ENCODE measurements at places on chromosomes 6 and 20.

DNA sequence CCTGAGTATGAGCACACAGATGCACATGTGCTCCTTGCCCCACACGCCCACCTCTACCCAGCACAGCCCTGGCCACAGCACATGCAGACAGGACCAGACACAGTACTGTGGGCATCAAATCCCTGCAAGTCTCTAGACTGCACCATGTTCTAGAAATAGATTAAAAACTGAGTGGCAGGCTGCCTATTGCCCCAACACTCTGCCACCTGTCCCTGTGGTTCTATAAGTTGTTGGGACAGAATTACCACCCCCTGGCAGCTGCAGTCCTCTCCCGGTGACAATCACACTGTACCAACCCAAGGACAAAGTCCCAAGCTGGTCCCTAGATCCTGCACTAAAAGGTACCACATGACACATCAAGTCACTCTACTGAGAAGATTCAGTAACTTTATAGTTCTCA is 70.2 kb downstream of the B3GAT2 start:
- DNase-seq: no peak

DNA sequence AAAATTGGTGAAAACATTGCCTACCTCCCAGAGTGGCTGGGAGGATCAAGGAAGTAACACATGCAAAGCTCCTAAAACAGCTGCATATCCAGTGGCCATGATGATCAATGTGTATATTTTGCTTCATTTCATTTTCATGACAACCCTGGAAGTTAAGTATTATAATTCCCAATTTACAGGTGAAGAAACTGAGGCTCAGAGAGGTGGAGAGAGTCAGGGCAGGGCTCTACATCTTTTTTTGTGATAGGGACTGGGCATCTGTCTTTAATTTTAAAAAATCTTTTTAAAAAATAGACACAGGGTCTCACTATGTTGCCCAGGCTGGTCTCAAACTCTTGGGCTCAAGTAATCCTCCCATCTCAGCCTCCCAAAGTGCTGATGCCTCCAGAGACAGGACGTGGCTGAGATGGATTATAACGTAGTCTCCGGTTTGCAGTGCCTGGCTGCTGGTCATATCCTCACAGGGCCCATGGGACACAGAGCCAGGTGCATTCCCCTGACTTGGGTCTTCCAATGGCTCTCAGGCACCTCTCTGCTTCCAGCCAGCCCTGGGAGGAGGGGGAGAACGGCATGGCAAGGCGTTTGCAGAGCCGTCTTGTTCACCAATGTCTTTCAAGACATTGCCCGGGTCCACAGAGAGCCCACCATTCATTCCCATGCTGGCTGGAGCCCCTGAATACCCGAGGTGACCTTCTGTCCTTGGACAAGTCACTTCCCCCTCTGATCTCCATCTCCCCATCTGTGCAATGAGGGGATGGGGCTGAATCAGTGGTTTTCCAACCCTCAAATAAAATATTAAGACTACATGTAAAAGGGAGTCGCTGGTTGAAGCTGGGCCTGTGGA is 38.3 kb downstream of the HNF4A start:
- DNase-seq: no peak

GRCh38 chr6:31114970-31115849 is 610 bp downstream of the PSORS1C1 start:
- peak; percentile 13 for DNase-seq

- no peak for DNase-seq
Observed at GRCh38 chr6:119834418-119834817, 484.9 kb upstream of the MAN1A1 start.

GRCh38 chr6:16472349-16473069 is 234.1 kb downstream of the GMPR start:
- DNase-seq: no peak

DNA sequence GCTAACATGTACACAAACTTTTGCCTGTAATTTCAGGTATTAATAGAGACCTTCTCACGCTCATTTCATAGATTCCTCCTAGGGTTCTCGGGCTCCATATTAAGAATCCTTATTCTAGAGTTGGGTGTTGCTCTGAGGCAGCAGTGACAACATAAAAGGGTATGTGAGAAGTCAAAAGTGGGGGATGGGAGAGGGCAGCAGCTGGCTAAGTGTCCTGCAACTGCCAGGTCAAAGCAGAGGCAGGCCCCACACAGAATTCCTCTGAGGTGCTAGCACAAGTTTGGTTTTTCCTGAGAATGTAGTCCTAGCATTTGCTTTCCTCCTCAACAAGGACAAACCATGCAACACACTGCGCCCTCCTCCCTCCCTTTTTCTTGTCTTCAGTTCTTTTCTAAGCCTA is 4.6 kb downstream of the NSFL1C start:
- no peak for DNase-seq

- no peak for DNase-seq
Observed at GRCh38 chr6:13985663-13986325, 61.0 kb downstream of the RNF182 start.

DNA sequence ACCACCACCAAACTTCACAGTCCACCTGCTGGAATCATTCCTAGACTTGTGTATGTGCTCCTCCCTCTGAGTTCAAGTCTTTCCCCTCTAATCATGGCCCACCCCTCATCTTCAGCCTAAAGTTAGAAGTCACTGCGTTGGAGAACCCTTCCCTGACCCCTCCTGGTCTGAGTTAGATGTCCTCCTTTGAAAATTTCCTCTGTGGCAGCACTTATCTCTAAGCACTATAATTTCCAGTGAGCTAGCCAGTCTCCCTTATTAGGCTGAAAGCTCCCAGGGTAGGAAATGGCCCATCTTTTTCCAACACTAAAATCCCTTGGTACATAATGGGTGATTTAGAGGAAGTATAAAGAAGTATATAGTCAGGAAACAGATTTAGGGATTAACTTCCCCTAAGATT is 63.2 kb downstream of the SESN1 start:
- DNase-seq: no peak

Measured in NCI-H1930 (cell line).